EH (cell line): ENCODE measurements at places on chromosomes 5 and 9.

DNA sequence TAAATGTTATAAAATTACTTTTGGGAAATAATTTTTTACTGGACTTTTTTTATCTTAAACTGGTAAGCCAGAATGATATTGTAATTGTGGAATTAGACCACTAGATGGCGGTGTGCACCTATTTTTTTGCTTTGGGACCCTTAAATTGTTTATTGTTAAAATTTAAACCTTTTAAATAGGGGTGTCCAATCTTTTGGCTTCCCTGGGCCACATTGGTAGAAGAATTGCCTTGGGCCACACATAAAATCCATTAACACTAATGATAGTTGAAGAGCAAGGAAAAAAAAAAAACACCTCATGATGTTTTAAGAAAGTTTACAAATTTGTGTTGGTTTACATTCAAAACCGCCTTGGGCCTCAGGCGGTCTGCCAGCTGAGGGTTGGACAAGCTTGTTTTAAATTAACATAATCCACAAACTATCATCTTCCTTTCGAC is 28.4 kb upstream of the GADD45G start:
- DNase-seq, result peak; percentile 35

- DNase-seq, result no peak
Measured at GRCh38 chr9:95533996-95534680, 17.4 kb upstream of the PTCH1 start.

DNA sequence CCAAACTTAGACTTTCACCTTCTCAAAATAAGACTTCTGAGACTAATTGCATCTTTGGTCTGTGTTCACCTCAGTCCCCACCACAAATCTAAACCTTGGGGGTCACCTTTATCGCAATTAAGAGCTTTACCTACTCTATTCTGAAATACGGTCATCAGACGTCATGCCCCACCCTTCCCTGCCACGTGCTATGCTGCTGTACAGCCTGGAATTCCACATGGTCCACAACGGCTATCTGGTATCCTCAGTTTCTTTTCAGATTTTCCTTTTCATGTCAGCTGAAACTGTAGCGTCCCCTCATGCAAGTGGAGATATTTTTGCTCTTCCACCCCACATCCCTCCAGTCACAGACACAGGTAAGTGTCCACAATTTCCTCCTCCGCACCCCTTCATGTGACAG is 511.1 kb downstream of the DIRAS2 start:
- no peak for DNase-seq

DNA sequence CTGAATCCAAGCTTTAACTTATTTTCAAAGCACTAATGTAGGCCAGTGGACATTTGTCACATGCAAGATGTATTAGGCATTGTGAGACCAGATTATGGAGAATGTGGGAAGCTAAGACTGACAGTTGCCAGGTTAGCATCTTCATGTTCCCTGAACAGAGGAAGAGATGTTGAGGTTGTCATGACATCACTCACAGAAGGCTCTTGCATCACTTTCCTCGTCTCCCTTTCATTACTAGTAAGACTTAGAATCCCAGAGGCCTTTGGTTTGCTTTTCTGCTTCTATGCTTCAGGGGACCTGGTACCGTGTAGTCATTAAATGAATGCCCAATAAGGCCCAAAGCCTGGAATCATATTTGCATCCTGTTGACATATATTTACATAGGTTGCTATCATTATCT is 76.4 kb upstream of the RPS23 start:
- DNase-seq, result no peak

DNA sequence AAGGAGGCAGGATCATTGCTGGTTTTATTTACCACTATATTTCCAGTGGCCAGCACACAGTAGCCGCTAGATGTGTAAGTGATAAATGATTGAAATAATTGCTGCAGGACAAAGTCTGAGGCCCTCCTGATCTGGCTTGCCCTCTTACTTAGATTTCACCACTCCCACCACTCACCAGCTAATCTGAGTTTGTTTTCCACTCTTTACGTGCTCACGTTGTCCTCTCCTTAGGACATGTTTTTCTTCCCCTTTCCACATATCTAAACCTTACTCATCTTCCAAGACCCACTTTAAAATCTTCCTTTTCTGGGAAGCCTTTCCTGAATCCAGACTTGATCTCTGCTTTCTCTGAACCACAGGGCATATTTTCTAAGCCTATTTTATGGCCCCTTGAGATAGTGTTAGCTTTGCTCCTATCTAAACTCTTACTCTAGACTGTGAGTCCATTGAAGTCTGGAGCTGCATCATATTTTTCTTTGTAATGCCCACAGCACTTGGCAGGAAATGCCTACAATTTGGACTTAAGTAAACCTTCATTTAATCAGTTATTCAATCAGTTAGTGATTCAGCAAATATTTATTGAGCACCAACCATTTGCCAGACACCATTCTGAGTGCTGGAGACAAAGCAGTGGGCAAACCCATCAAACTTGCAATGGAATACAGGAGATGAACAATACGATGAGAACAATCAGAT is 2.4 kb downstream of the TLR4 start:
- DNase-seq, result peak; percentile 75

DNA sequence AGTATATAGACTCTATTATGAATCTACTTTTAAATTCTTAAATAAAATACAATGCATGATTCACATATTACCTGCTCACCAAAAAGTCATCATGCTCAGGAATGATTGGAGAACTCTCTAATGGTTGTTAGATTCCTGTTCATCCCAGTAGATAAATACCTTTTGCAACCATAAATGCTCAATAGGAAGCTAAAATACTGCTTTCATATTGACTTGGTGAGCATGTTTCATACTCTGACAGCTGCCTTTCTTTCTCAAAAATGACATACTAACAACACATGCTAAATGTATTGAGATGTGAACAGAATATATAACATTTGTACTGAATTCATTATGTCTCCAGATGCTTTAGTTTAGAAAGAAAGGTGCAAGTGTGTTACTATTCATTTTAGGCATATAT is 79.6 kb upstream of the SLCO6A1 start:
- DNase-seq, result no peak

DNA sequence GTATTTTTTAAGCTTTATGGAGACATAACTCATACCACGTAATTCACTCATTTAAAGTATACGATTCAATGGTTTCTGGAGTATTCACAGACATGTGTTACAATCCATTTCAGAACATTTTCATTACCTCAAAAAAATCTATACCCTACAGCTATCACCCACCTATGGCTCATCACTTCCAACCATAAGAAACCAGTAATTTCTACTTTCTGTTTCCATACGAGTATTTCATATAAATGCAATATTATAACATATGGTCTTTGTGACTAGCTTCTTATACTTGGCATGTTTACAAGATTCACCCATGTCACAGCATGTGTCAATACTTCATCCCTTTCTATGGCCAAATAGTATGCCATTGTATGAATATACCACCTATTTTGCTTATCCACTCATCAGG is 18.8 kb downstream of the UBQLN1 start:
- no peak for DNase-seq

DNA sequence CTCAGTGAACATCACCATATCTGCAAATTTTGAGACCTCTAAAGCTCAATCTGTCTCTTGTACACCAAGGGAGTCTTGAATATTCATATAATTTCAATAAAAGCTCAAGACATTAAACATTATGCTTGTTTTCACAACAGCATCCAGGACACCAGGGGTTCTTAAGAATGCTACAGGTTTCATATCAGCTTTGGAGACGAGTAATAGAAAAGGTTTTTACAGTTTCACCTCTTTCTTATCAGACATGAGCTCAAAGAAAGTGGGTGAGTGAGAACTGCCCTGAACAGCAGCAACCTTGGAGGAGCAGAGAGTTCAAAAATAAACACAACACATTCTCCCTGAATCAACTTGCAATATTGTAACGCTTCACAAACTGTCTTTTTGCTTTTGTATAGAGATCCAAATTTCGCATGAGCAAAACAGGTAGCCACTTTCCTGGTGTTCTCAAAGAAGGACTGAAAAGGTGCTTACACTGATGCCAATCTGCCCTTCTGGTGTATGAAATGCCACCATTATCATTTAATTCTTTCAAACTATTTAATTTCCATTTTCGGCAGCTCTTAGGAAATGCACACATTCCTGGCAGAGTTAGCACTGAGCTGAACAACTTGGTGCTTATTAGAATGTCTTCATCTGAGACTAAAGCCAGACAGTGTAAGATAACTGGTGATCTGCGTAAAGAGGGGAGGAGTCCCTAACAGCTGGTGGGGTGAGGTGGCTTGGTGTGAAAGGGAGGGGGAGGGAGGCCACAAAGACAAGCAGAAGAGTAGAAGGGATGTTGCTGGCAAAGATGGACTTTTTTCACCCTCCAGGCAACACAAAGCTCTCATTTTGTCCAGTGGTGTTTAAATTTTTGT is 535.3 kb downstream of the PDE4D start:
- DNase-seq, result no peak

DNA sequence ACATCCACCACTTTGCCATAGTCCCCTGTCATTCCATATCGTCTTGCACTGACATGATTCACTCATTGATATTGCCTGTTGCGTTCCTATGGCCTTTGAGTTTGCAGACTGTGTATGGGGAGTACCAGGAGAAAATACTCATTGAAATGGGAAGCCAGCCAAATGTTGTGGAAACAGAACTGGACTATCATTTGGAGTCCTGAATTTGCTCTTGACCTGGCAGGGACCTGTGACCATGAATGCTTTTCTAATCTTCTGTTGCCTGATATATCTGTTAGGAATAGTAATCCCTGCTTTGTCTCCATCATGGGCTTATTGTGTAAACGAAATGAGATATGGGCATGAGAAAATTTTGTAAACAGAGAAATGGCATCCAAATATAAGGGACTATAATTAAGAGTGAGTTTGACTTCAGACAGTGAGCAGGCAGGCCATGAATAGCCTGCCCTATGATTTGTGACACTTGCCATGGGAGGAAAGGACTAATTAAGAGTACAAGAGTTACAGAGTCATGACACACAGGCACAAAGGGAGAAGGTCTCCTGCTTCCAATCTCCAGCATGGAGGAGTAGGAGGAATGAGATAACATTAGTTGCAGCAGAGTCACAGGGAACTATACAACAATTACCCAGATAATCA is 572.9 kb upstream of the SGCD start:
- no peak for DNase-seq

DNA sequence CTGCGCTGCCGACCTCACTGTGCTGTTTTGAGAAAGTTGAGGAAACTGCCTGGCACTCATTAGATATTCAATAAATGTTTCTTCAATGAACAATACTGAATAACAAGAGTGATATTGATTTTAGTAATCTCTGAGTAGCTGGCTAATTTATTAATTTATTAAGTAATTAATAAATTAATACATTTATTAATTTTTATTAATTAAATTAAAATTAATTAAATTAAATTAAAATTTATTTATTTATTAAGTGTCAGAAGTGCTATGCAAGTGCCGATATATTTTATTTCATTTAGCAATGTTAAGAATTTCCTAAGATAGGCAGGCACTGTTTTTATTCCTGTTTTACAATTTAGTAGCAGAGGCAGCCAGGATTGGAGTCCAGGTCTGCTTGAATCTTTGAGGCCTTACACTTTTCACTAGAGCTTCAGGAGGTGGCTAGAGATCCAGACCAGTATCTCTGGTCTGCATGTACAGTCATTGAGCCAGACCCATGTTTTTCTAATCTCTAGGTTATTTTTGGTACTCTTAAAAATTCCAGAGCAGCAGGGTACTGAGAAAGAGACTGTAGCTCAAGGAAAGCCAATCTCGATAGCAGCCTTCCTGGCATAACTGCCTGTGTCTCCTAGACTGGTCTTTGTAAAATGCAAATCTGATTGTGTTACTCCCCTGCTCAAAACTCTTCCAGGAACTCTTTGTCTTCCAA is 109.2 kb downstream of the ARHGEF28 start:
- peak; percentile 61 for DNase-seq

DNA sequence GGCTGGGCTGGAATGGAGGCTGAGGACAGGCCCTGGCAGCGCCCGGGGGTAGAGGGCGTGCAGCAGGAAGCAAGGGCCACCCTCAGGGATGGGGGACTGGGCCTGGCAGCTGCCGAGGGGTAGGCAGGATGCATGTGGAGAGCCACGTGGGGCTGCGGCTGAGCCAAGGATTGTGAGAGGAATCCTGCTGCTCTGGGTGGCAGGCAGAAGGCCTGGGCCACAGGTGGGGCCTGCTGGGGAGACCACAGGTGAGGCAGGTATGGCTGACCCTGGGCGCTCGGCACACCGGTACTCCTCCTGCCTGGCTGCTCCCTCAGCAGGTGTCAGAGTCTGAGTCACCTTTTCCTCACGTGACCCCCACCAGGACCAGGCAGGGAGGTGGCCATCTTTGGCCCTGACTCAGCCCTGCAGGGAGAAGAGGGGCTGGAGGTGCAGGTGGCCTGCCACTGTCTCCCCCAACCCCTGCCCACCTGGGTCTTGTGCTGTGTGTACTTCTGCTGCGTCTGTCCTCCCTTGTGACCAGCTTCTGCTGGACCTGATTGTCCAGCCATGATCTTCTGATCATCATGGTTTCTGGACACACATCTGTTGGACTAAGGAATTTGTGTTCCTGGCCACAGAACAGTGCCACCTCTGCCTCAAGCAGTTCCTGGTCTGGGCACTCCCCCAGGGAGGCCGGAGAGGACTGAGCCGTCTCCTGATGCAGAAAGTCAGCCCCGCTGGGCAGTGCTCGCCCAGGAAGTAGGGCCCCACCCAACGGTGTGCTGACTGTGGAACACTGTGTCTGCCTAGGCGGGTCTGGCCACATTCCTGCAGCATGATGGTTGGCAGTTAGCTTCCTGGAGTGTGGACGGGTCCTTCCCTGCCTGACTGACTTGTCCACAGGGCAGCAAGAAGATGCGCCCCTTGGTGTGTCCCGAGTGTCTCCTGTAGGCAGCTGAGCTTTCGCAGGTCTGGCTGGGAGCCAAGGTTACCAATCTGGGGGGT is 6.4 kb downstream of the ARRDC1 start:
- peak; percentile 85 for DNase-seq

- DNase-seq, result peak; percentile 35
Measured at GRCh38 chr9:112761912-112762655, 11.5 kb downstream of the SNX30 start.

GRCh38 chr9:102185371-102185770 is 446.9 kb upstream of the GRIN3A start:
- no peak for DNase-seq

- peak; percentile 49 for DNase-seq
Measured at GRCh38 chr5:44774279-44774880, 34.4 kb upstream of the MRPS30 start.

GRCh38 chr9:78769690-78770089 is 472.8 kb downstream of the PSAT1 start:
- DNase-seq, result peak; percentile 14

- no peak for DNase-seq
Measured at GRCh38 chr9:129994882-129995281, 48.1 kb downstream of the FNBP1 start.

- no peak for DNase-seq
Measured at GRCh38 chr9:123881604-123882003, 48.3 kb downstream of the DENND1A start.

DNA sequence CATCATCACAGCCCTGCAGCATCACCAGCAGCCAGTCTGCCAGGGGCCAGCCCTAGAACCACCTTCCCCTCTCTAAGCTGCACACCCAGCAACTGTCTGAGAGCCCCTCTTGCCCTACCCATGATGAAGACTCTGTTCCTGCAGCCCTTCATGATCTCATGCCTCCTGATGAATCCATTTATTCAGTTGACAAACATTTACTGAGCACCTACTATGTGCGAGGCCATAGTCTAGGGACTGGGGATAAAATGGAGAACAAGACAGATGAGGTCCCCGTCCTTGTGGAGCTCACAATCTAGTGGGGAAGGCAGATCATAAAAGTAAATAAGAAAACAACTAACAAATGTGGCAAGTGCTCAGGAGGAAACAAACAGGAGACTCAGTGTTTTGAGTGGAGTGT is 96.3 kb downstream of the PCDH1 start:
- DNase-seq, result no peak
